ENCODE measurements at places on chromosomes 3 and 15.

DNA sequence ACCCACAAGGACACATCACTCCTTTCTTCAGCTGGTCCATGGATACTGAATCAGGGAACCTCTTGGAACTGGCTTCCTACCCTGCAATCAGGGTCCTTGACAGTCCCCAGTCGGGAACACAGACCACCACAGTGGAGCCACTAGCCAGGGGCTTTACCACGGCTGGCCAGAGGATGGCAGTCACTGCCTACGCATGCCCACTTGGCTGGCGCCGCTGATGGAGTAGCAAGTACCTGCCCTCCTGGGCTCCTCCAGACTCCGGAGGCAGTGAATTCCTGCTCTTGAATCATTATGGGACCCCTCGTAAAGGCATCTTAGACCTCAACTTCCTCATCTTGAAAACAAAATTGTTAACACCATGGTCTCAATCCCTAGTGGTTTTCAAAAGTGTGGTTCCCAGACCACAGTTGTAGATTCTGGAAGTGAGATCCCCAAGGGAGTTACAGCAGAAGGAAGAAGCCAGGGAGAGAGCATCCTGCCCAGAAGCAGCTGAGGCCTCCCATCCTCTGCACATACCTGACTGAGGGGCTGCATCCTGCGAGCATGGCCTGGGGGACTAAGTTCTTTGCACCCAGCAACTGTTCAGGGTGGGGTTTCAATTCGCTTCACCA lies 9.1 kb upstream of the SKIC8 start:
- peak; percentile 13 for DNase-seq

DNA sequence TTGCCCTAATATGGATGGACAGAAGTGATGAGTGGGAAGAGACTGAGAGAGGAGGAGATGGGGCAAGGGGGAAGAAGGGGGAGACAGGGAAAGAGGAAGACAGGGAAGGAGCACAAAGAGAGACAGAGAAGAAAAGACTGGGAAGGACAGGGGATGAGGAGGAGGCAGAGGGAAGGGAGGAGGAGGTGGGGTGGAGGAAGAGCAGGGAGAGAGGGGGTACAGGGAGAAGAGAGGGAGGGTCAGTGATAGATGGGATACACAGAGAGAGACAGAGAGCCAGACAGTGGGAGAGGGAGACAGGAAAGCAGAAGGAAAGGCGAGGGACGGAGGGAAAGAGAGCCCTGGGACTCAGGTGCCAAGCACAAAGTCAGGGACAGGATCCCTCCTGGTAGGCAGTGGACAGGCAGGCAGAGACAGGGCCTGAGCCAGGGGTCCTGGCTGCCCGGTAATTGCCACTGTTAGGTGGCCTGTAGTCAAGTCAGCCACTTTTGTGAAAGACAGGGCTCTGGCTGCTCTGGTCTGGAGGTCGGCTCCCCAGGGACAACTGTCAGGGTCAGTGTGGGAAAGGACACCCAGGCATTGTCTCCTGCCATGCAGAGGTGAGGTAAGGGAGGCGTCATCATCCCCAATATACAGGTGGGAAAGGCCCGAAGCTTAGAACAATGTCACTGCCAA lies 9.8 kb downstream of the VILL start:
- DNase-seq: no peak

DNA sequence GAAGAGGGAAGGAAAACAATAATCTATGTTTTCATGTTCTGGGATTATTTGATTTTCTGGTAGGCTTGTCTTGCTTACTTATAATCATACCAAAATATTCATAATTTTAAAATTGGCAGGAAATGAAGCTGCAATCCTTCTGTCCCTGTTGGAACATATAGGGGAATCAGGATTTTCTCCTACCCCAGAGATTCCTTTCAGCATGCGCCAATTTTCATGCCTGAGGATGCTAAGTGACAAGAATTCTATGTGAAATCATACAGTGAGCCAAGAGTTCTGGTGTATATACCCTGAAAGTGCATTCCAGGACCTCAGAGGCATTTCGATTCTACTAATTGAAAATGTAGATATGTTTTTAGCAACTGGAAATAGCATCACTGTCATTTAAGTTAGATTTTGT lies 9.9 kb upstream of the CADPS start:
- DNase-seq: no peak

- no peak for DNase-seq
Observed at GRCh38 chr3:52552089-52552488, 15.7 kb downstream of the UQCC5 start.

DNA sequence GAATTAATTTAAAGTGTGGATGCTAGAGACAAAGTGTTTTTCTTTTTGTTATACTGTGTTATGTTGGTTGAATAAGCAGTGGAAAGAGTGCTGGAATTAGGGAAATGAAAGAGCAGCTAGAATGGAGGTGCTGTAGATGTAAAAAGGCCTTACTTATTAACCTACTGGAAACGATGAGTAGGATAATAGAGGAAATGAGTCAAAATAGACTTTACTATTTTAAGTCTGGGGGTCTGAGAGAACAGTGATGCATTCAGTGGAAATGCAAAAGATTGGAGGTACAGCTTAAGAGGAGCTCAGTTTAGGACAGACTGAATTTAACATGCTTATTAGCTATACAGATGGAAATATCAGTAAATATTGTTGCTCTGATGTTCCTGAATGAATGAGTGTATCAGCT lies 674.0 kb downstream of the OTOL1 start:
- no peak for DNase-seq

GRCh38 chr3:63343674-63344073 lies 65.6 kb downstream of the SYNPR start:
- DNase-seq: peak; percentile 34

DNA sequence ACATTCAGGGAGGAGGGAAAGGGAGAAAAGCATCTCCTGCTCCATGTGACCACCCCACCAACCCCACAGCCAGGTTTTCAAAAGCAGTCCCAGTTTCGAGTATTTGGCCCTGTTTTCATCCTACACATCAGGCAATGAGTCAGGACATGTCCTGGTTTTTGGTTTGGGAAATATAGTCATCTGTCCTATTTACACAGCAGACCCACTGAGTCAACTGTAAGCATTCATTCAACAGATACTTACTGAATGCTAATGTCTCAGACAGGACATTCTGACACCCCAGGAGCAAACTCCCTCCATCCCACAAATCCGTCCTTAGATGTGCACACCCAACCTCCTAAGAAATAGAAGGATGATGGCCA lies 32.9 kb downstream of the IGDCC3 start:
- DNase-seq: no peak

DNA sequence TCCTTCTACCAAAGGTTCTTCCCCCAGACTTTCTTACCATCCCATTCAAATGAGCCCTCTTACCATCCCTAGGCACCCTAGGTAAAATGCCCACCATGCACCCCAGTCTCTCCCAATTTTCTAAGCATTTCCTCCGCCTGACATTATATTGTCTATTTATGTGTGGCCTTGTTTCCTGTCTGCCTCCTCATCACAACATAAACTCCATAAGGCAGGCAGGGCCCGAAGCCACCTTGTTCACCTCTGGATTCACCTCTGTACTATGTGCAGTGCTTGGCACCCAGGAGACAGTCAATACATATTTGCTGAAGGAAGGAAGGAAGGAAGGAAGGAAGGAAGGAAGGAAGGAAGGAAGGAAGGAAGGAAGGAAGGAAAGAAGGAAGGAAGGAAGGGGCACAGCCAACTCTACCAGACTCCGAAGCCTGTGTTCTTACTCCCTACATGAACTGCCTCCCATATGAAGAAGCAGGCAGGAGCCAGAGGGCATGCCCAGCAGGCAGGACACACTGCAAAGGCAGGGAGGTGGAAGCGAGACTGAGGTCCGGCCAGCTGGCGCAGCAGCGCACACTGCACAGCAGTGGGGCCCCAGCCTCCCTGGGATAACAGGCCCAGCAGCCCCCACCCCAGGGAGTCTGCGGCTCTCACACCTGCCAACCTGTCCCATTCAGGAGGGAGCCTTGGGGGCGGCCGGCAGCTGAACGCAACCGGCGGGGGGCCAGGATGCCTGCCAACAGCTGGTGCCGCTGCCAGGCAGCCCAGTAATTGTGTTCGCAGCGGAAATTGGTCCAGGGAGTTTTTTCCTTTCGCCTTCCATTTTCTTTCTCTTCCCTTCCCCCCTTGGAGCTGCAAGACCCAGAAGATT lies 106.0 kb upstream of the LINGO1 start:
- DNase-seq: no peak

DNA sequence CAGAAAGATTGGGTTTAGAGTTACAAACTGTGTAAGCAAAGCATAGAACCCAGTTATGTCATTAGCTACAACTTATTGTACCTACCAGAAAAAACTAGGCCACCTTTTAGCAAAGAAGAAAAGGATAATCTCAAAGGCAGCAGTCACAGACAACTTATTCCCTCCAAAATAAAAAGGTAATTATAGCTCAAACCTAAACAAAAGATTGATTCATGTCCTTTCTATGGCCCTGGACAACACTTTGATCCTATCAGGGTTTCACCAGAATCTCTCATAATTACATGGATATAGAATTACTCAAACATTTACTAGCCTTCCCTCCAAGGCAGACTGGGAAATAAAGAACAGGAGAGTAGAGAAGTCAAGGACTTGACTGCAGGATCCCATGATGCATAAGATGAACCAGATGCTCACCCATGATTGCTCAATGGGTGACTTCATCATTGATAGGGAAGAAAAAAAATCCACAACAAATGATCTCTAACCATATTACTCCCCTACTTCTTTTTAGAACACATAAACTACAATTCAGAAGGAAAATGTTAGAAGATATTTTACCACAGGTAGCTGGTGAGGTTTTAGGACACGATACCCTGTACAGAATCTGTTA lies 17.4 kb downstream of the DET1 start:
- no peak for DNase-seq

DNA sequence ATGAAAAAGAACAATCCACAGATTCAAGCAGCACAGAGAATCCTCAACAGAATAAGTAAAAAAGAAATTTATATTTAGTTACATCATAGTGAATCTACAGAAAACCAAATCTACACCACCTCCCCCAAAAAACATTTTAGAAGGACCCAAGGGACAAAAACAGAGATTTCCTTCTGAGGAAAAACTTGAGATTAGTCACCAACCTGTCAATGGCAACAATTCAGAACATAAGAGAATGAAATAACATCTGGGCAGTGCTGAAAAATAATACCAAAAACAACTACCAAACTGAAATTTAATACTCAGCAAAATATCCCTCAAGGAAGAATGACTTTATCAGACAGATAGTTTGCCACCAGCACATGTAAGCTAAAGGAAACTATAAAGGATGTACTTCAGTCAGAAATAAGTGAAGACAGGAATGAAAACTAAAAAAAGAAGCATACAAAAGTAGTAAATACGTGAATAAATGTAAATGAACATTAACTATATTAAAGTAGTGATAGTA lies 260.7 kb downstream of the ULK4 start:
- no peak for DNase-seq

- no peak for DNase-seq
Observed at GRCh38 chr15:101406526-101407195, 82.8 kb downstream of the PCSK6 start.

DNA sequence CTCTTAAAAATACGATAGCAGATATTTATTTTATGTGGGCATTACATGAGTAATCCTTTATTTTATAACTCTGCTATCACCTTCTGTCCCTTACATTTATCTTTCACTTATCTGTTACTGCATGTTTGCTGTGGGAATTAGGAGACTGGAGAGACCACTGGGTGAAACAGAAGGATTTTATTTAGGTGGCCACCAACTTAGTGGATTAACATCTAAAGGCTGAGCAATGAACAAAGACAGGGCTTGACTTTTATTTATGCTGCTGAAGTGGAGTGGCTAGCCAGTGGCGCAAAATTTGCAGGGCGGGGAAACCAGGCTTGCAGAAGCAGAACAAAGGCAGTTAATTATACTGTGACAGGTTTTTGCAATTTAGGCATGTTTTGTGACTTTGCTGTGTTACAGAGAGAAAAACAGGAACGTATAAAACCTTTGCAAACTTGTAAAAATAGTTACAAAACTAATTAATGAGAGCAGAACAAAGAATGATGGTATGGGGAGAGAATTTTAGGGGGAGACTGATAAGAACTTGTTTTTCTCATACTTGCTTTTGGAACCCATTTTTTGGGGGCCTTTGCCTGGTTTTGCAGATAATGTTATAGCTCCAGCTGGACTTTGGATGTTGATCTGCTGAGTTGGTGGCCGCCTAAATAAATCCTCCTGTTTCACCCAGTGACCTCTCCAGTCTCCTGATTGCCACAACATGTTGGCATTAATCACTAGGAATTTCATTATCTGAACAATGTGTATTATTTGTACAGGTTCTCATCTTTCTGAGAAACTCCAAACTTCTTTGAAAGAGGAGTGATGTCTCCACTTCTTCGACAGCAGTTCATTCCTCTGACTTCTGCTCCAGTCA lies 18.0 kb downstream of the KLHL24 start:
- no peak for DNase-seq

GRCh38 chr3:14602006-14602803 lies 49.4 kb upstream of the CCDC174 start:
- no peak for DNase-seq

GRCh38 chr3:6526321-6526720 lies 334.6 kb upstream of the GRM7 start:
- no peak for DNase-seq

- DNase-seq: peak; percentile 46
Observed at GRCh38 chr3:139934613-139935015, 371 bp upstream of the CLSTN2 start.

DNA sequence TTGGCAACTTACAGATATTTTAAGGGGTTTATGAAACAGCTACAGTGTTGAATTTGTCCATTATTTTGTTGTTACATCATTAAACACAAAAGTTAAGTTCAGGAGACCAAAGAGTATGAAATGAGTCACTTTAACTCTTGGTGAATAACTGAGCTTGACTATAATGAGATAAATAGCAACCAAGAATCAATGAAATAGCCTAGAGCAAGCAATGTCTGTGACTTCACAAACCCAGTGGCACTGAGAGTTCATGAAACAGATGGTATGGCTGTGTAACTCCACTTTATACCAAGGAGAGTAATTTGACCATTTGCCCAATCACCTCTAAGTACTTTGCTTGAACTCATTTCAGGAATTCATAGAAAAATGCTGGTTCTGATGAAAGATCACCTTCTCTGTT lies 169.6 kb upstream of the GADL1 start:
- no peak for DNase-seq

GRCh38 chr3:86887876-86888275 lies 103.1 kb downstream of the VGLL3 start:
- DNase-seq: no peak

DNA sequence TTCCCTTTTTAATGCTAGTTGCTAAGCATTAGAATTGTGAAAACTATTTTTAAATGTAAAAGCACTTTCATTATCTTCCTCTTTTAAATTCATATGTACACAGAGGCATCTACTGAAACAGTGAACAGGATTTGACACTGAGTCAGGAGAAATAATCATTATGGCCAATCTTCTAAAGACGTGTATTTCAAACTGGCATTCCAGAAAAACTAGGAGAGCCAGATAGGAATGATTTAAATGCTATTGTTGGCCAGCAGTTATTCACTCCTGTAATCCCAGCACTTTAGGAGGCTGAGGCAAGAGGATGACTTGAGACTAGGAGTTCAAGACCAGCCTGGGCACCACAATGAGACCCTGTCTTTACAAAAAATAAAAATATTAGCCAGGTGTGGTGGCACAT lies 67.6 kb upstream of the RAP2B start:
- no peak for DNase-seq

GRCh38 chr3:128879991-128880390 lies 571 bp downstream of the ACAD9 start:
- DNase-seq: no peak

GRCh38 chr15:72377331-72377730 lies 1.5 kb upstream of the HEXA start:
- DNase-seq: no peak
